AG04450 (cell line): ENCODE measurements at places on chromosomes 7 and 10. TPM values are rescaled to one million over a fixed set of nuclear protein-coding genes. Genes with fewer than 3 reads are reported as not detected.

- no peak for DNase-seq
Observed at GRCh38 chr10:100209303-100209702, 20.1 kb downstream of the CHUK start.

- DNase-seq = no peak
Observed at GRCh38 chr7:81150951-81151361, 232.1 kb upstream of the SEMA3C start.

GRCh38 chr7:132072165-132072564 is 504.1 kb downstream of the PLXNA4 start:
- DNase-seq = no peak

DNA sequence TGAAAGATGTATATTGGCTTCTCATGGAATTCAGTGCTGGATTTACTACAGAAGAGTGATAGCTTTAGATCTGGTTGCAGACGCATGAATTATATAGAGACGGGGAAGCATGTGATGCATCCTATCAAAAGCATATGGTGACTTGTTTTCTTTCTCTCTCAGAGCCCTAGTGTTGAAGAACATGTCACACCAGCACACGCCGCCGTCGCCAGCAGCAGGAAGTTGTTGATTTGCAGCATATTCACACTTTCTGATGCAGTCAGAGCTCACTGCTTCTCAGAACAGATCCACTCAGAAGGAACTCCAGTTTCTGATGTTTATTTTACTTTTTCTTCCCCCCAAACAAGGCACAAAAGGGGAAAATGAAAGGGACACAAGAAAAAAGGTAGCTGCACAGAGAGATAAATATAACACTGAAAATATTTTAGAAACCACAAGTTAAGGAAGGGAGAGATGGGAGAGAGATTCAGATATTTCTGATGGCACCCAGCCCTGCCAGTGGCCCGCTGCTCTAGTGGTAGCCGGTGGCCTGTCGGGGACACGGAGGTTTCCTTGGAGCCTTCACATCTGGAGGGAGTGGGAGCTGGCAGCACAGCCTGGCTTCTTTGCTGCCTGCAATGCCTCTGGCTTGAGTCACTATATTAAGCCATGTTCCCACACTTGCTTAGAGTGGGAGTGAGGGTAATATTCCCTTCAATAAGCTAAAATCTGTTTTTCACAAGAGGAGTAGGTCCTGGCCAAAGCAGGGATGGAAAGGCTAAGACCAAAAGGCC is 123.2 kb downstream of the NRP1 start:
- peak; percentile 70 for DNase-seq

GRCh38 chr10:132236881-132237280 is 50.1 kb downstream of the DPYSL4 start:
- DNase-seq = no peak

GRCh38 chr10:100817268-100817839 is 72.0 kb downstream of the PAX2 start:
- no peak for DNase-seq

DNA sequence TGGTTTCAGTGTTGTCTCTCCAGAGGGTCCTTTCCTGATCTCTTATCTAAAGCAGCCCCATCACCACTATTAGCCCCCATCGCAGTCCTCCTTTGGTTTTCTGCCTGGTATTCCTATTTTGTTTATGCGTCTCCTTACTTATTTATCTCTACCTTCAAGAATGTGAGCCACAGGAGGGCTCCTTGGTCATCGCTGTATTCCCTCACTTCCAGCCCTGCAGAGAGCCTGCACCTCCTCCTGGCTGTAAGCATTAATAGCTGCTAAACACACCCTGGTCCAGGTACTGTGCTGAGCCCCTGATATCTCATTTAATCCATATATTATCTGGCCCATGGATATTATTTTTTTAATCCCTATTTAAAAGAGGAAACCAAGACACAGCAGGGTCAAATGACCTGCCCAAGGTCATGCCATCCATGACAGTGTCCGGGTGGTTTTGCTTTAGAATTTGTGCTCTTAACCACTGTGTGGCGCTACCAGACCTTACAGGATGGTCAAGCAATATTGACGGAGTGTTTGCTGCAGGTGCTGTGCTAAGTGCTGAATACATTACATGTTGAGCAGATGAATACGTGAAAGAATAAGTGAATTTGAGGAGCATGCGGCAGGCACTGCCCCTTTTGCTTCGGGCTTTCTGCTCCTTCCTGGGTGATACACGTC is 227.2 kb downstream of the ADAM12 start:
- no peak for DNase-seq

GRCh38 chr10:70088308-70088698 is 35.7 kb downstream of the MACROH2A2 start:
- no peak for DNase-seq

DNA sequence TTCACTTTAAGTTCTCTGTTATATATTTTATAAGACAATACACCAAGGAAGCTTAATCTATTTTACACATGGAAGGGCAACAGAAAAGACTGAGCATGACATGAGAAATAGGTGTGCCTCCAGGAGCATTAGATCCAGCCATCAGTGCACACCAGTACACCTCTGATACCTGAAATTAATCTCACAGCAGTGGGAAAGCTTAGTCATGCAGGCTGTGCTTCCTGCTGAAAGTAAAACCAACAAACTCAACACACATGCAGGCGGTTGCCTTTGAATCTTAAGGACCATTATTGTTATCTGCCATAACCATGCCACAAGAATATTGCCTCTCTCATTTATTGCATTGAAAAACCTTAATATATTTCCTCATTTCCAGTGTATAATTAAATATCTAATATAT is 16.4 kb upstream of the ANKRD30A start:
- no peak for DNase-seq

GRCh38 chr7:124460056-124460450 is 305.5 kb downstream of the GPR37 start:
- no peak for DNase-seq

- no peak for DNase-seq
Observed at GRCh38 chr10:105328503-105329133, 687.5 kb downstream of the SORCS3 start.

DNA sequence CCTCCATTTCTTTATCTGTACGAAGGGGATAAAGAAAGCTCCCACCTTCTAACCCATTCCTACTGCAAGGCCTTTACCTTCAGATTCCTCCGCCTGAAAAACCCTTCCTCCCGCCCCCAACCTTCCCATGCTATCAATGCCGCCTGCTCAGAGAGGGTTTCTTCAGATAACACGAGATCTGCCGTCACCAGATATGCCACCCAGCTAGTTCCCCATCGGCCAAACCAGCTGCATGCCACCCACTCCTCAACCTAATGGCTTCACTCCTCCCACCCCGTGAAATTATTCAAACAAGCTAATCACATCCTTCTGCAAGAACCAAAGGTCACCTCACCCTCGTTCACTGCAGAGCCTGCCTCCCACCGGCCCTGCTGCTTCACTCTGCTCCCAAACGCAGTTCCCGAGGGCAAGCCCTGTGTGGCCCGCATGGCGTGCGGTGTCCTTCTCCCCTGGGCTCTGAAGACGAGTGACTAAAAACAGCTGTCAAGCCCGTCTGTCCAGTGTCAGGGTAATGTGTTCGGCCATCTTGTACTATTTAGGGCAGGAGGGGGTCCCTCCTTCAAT is 46.8 kb upstream of the TMEM213 start:
- DNase-seq = no peak

DNA sequence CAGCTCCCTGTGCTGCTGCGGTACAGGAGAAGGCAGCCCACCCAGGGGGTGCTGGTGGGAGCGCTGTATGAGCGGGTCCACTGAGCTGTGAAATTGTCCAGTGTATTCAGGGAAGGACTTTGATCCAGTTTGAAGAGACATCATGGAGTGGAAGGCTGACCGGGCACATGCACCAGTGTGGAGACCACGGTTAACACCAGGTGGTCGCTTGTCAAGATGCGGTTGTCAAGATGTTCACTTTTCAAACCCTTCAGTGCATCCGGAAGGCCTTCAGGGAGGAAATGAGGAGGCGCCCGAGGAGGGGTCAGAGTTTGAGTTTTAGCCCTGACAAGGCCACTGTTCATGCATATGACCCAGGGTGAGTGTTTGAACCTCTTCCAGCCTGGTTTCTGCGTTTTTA is 6.1 kb downstream of the DOCK1 start:
- no peak for DNase-seq

Gene AGR2
- polyA plus RNA-seq = 0.17 and 0.60 TPM in 2 replicates

Gene ERVW-1
- not detected in 2 replicates for polyA plus RNA-seq

Gene TFPI2
- polyA plus RNA-seq = 27.9 and 31.0 TPM in 2 replicates

Gene CARD11
- polyA plus RNA-seq = 1.2 TPM in 2 replicates

Gene PLEKHS1
- not detected in 2 replicates for polyA plus RNA-seq
